GM18507 (cell line): ENCODE measurements at places on chromosomes 1 and 21.

GRCh38 chr1:44881011-44881632 is 38.1 kb upstream of the PTCH2 start:
- no peak for DNase-seq

GRCh38 chr21:35645991-35646390 is 414.3 kb downstream of the SETD4 start:
- DNase-seq = no peak

DNA sequence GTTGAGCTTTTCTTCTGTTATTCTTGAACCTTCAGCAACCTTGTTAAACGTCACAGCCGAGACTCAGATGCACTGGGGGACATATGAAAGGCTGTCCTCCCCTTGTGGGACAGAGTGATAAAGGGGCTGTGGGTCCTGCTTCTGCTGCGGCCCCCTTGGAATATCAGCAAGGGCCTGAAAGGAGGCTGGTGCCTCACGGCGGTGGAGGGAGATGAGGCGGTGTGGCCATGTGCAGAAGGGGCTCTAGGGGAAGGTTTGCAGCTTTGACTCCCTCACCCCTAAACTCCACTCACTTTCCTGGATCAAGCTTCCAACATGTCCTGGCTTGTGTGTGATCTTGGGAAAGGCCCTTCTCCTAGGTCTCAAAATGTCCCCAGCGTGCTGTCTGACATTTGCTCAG is 270.7 kb upstream of the CSF3R start:
- no peak for DNase-seq

GRCh38 chr21:46457801-46458314 is 833 bp upstream of the DIP2A start:
- DNase-seq = no peak

DNA sequence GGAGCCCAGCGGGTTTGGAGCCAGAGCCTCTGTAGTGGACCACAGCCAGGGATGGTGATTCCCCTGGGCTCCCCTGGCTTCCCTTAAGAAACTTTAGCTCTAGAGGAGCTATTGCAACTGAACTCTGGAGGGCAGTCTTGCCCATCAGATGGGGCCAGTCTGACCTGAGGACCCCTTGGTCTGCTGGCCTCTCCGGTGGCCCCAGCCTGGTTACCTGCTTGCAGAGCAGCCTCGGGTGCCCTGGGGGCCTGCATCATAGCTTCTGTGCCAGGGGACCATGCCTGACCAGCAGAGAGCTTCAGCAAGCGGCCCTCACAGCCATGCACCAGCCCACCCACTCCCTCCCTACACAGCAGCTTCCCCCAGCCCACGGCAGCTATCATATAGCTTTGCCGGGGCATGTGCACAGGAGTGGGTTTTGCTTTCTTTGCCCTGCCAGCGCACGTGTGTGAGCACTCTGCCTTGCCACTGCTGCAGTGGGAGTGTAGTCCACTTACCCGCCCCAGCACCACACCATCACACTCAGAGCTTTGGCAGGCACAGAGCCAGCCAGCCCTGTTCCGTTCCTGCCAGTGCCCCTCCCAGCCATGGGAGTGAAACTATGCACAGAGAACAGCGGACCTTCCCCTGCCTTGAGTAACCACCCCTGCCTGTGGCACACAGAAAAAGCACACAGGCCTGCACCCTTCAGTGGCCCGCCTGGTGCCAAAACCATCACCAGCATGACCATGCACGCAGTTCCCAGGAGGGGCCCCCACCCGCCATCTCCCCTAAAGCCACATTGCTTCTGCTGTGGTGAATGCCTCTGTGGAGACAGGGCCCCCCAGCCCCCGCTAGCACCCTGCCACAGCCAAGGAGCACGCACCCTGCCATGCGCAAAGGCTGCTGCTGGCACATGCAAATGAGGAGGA is 442.9 kb upstream of the NEGR1 start:
- DNase-seq = no peak

GRCh38 chr1:165484532-165484931 is 39.6 kb upstream of the RXRG start:
- no peak for DNase-seq

GRCh38 chr1:18972991-18973390 is 16.5 kb upstream of the IFFO2 start:
- DNase-seq = no peak

DNA sequence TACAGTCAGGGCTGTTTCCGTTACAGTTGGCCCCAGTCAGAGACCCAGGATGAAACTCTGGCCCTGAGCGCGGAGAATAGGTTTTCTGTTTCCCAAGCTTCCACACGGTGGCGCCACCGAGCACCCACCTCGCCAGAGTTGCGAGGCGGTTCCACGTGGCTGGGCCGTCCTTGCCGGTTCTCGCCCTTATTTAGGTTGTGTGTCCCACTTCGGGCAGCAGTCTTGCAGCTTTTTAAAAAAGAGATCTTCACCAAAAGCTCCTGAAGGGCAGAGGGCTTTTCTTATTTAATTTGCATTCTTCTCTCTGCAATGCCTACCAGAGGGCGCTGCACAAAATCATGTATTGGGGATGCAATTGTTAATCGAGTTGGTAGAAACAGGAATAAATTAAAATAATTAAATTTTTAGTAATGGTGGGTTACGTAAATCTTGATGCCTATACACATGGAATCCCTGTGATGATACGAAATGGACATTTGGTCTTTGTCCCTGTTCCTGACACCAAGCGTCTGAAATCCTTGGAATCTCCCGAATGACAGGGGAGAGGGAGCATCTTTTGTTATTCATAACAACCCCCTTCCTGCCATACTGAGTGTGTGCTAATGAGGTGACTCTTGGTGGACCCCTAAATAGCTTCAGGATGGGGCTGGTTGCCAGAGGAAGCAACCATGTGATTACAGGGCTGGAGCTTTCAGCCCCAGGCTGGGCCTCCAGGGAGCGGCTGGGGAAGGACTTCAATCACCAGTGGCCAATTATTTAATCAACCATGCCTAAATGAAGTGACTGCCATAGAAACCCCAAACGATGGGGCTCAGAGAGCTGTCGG is 5.6 kb upstream of the S100A7 start:
- DNase-seq = peak; percentile 45

- peak; percentile 28 for DNase-seq
These were observed 26.1 kb downstream of the ATP5PF start for GRCh38 chr21:25708467-25709065.

DNA sequence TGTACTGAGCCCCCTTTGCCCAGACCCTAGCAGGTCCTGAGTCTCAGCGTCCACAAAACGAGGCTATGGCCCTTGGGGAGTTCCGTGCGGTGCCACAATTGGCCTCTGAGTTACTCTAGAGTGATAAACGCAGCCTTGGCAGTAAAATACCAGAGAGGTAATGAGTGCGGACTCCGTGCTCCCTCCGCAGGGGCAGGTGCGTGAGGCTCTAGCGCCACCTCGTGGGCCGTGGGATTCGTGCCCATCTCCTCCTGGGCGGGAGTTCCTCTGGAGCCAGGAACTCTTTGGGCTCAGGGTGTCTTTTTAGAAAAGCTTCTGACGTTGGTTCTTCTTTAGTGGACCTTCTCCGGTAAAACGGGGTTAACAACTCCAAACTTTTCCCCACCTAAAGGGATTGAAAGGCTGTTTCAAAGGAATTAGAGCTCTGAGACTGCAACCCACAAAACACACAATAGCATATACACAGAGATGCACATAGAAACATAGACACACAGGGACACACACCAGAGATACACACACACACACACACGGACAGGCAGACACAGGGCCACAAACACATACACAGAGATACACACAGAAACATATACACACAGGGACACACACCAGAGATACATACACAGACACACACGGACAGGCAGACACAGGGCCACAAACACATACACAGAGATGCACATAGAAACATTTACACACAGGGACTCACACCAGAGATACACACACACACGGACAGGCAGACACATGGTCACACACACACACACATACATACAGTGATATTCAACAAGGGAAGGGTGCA is 99.4 kb downstream of the KCNJ15 start:
- DNase-seq = peak; percentile 70

GRCh38 chr1:25484096-25484495 is 53.4 kb downstream of the MACO1 start:
- no peak for DNase-seq

- no peak for DNase-seq
These were observed 1.1 kb downstream of the BATF3 start for GRCh38 chr1:212698467-212699103.

DNA sequence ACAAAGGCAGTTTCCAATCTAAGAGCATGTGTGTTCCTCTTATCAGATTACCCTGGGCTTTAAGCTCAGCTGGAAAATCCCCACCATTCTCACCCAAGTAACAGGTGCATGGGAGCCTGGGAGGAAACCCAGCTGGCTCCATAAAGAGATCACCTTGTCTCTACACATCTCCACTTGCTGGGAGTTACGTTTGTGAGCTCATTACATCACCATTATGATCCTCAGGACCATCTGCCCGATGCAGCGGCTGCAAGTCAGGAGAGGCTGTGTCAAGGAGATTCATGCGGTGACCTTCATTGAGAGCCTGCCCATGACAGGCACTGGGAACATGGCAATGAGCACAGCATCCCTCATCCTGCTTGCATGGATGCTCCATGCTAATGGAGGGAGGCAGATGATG is 618.0 kb downstream of the NPHP4 start:
- DNase-seq = no peak

DNA sequence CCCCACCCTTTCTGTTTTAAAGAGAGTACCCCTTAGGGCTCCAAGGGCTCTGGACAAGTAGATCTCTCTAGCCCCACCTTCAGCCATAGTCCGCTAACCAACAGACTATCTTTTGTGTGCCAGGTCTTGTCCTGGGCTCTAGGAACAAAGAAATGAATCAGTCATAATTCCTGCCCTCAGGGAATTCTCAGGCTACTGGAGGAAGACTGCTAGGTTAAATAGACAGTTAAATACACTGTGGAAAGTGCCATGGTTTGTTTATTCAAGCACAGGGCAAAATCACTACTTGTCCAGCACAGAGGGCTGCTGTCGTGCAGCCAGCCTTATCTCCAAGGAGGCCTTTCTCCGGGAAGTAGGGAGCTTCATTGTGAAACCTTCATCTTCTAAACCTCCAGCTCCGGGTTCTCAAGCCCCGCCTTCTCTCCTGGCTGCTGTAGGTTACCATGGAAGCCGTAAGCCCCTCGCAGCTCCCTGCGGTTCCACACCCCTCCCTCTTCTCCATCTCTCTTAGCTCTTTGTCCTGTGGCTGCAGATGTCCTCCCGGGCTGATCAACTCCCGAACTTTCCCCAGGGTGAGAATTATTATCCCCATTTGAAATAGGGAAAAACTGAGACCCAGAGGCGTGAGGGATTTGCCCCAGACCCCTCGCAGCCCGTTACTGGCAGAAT is 29.8 kb downstream of the SHISAL2A start:
- DNase-seq = no peak

DNA sequence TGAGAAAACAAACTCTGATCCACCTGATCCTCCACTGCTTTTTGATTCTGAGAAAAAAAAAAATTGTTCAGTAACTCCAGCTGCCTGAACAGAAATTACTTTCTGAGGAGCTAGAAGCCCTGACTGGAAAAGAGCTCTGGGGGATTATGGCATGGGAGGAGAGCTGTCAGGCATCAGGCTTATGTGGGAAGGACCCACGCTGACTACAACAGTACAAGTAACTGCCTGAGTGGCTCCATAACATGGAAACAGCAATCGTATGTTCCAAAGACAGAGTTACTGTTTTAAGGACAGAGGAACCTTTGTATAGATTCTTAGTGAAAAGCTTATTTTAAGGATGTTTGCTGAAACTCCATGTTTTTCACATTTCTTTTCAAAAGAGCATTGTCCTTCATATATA is 1.2 kb upstream of the ANGPTL7 start:
- DNase-seq = no peak

- no peak for DNase-seq
These were observed 23.7 kb upstream of the GREM2 start for GRCh38 chr1:240635466-240636256.

GRCh38 chr1:14672005-14672404 is 73.5 kb downstream of the KAZN start:
- no peak for DNase-seq

GRCh38 chr1:226549937-226550671 is 1.5 kb downstream of the STUM start:
- no peak for DNase-seq

DNA sequence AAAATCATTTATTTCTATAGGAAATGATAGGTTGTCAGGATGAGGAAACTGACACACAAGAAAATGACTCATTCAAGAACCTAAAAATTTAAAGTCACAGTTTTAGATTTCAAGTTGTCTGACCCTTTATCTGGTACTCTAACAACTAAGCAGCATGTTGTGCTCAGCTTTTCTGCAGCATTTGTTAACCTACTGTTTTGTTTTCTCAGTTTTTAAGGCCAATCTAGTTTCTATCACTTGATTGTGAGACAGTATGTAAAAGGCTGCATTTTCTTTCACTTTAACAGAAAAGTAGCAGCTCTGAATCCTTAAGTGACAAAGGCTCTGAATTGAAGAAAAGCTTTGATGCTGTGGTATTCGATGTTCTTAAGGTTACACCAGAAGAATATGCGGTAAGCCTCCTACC is 59.1 kb downstream of the RALGPS2 start:
- DNase-seq = no peak

GRCh38 chr1:67850611-67851075 is 17.4 kb upstream of the GNG12 start:
- no peak for DNase-seq

GRCh38 chr1:174999936-175000696 is at the start of gene CACYBP:
Gene CACYBP, plus strand, starts transcription at chr1:174999947. Its CDS starts 234 bp downstream, at chr1:175000181.
- DNase-seq = no peak

- no peak for DNase-seq
These were observed 7.1 kb downstream of the RAD54L start for GRCh38 chr1:46254668-46255067.

DNA sequence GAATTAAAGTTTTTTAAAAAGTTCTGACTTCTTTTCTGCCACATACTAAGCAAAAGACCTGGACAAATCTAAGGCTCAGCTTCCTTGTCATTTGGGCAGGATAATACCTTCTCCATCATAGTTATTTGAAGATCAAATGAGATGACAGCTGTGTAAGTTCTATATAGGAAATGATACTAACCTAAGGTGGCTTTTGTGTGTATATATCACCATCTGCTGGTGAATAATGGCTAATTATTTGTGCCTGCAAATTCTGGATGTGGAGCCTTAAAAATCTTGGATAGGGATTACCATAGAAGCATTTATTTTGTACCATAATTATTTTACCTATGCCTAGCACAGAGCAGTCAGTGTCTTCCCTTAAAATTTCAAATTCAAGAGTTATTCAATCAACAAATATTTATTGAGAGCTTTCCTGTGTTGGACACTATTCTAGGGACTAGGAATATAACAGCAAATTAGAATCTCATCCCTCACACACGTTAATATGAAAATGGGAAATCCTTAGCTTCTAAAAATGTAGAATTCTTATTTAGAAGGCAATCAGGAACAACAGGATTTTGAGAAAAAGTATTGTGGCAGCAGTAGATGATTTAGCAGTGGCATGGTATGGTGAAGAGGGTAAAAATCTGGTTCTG is 89.8 kb downstream of the TMEM200B start:
- peak; percentile 8 for DNase-seq

GRCh38 chr1:87696483-87696882 is 367.8 kb downstream of the LMO4 start:
- no peak for DNase-seq

- DNase-seq = no peak
These were observed 425.7 kb upstream of the USP24 start for GRCh38 chr1:55640708-55641473.
